ENCODE measurements at places on chromosomes 7 and 10. TPM values are rescaled to one million over a fixed set of nuclear protein-coding genes. Genes with fewer than 3 reads are reported as not detected.

GRCh38 chr10:79275431-79275851 lies 71.8 kb upstream of the PPIF start:
- DNase-seq = no peak

- no peak for DNase-seq
Observed at GRCh38 chr10:63726867-63727266, 205.7 kb downstream of the REEP3 start.

- no peak for DNase-seq
Observed at GRCh38 chr7:131537571-131537978, 18.9 kb downstream of the PODXL start.

Gene HMX2
- polyA plus RNA-seq = not detected

Measured in urinary bladder (tissue), 4 donors.